NCI-H1092 (cell line): ENCODE measurements at places on chromosomes 5 and 9.

DNA sequence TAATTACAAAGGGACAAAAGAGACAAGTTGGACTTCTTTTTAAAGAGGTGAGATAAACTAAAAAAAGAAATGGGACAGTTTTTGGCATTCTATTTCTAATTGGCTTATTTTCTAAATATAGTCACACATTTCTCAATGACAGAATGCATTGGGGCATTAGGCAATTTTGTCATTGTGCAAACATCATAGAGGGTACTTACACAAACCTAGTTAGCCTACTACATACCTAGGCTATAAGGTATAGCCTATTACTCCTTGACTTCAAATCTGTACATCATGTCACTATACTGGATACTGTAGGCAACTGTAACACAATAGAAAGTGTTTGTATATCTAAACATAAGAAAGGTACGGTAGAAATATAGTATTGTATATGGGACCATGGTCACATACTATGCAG is 56.1 kb downstream of the LSM11 start:
- no peak for DNase-seq

DNA sequence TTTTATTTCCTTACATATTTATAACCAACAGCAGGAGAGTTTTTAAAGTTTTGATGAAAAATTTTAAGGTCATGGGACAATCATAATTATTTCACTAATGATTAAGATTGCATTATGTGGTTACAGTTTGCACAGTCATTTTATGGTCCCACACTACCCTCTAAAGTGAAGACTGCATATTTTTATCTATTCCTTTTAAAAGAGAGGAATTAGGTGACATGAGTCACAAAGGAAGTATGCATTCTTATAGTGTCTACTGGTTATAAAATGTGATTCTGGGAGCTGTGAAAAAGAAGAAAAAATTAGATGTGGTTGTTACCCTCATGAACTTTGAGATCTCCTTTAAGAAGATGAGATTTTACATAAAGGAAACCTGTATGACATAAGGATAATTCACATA is 87.9 kb upstream of the GRIA1 start:
- no peak for DNase-seq

DNA sequence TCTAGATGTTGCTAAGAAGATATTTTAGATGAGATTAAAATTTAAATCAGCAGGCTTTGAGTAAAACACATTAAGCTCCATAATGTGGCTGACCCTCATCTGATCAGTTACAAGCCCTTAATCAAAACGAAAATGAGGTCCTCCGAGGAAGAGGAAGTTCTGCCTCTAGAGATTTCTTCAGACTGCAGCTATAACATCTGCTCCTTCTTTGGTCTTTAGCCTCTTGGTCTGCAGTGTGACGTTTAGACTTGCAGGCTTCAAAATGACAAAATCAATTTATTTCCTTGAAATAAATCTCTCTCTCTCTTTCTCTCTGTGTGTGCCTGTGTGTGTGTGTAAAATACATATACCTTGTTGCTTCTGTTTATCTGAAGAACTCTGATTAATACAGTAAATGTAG is 1429.8 kb upstream of the CDH9 start:
- no peak for DNase-seq

- DNase-seq, result peak; percentile 1
Measured at GRCh38 chr9:78365748-78366697, 69.1 kb downstream of the PSAT1 start.

- DNase-seq, result no peak
Measured at GRCh38 chr9:112325127-112325526, 8.3 kb downstream of the PTBP3 start.

DNA sequence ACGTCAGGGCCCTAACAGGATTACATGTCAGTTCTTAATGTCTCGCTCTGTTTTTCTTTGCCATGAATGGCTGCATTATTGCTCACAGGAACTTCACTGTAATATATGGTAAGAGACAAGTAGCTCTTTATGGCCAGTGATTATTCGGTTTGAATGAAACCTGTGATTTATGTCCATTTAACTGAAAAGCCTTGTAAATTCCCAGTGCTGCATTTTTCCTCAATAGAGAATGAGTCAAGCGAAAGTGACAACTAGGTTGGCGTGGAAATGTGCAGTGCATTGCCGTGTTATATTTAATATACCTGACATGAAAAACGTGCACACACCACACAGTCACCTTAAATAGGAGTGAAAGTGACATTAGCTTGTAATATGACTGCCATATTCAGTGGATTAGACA is 163.1 kb downstream of the PBX3 start:
- DNase-seq, result no peak
